Activated T-helper 1 cell treated with anti-CD3 and anti-CD28 coated beads, Interleukin-12 subunit alpha, Interleukin-12 subunit beta, Interleukin-2, Interleukin-4 antibody, amounts not matched to agents 30 ng/mL and 10 ng/mL and 1 ng/mL, durations not matched to agents 14 hours and 24 hours and 36 hours (primary cell): ENCODE measurements at places on chromosomes 2 and 18.

- no peak for DNase-seq
Measured at GRCh38 chr2:233976087-233976486, 58.9 kb downstream of the TRPM8 start.

GRCh38 chr2:11329776-11330175 lies 14.7 kb downstream of the ROCK2 start:
- DNase-seq = no peak

GRCh38 chr2:220748875-220749479 lies 823.1 kb downstream of the EPHA4 start:
- DNase-seq = no peak

DNA sequence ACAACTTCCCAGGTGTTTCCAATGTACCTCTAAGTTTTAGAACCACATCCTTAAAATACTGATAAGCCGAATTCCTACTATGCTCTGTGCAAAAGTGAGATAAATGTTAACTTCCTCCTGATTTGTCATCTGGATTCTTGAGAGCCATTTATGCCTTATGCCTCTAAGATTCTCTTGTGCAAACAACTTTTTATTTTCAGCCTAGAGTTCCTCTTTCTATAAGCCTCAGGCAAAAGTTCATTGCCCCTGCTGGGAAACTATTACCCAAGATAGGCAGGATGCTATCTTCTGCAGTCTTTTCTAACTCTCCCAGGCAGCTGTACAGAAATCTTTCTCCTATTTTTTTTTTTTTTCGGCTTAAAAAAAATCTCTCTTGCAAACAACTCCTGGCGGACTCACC lies 216.1 kb downstream of the KCNJ3 start:
- DNase-seq = no peak

DNA sequence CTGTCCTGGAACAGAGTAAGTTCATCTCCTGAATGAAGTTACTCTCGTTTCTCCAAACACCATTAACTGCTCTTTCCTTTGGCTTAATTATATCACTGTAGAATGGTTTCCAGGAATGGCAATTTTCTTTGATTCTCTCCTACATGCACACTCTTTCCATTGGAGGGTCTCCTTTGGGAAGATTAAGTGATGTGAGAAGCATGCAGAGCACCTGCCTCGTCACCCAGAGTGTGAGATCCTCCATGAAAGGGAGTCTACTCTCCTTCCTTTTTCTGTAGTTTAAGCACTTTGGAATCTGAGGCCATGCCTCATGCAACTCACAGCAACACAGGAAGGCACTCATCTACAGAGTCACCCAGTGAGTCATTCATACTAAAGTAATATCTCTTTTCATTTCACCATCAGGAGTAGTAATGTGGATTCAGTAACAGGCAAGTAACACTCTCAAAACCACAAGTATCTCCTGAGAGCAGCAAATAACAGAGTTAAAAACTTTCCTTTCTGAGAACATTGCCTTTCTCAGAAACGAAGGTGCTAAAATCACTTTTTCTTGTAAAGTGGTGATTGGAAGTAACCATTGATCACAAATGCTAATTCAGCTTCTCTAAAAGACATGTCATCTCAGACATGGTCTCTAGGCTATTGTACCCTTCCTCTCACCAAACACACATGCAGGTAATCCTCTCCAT lies 52.8 kb upstream of the IL1RL1 start:
- peak; percentile 36 for DNase-seq

DNA sequence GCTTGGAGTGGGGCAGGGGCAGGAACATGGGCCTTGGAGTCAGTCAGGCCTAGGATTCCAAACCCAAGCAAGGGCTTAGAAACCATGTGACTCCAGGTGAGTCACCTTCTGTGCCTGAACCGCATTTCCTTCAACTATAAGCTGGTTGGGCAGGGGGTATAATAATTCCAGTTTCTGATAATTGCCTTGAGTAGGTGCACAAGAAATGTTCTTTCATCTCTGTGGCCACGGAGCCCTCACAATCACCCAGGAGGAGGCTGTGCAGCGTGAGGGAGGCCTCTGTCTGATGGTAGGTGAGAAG lies 112.1 kb upstream of the HAAO start:
- no peak for DNase-seq

- no peak for DNase-seq
Measured at GRCh38 chr2:222057347-222058073, 241.3 kb downstream of the PAX3 start.

DNA sequence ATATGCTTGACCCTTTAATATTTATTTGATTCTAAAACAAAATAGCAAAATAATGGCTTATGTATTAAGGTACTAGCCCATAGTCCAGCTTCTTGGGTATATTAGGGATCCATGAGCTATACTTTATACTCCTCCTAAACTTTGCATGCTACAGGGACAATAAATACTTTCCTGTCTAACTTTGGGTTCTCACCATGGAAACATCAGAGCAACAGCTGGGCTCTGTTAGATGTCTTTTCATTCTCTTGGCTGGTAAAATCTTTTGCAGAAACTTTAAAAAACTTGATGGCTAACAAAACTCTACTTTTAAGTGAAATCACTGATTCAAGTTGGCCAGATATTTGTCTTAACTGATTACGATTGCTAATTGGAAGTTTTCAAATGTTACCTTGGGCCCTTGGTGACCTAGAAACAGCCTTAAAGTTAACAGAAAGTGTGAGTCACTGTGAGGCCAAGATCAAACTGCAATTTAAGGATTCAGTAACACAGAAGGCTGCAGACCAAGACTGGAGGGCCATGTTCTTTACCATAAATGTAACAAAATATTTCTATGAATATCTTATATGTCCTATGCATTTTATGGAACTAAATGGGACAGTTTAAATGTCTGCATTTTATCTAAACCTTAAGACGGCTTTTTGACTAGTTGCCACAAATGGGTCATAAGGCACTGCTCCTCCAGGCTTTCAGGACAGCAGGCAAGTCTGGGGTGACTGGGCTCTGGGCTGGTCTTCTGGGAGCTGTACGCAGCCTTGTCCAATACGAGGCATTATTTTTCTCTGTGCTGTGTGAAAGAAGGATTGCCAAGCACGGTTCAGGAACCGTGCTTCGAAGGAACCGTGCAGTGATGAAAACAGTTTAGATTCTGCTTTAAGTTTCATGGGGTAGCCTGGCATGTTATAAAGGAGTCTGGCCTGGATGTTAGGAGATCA lies 188.5 kb downstream of the TPGS2 start:
- no peak for DNase-seq

DNA sequence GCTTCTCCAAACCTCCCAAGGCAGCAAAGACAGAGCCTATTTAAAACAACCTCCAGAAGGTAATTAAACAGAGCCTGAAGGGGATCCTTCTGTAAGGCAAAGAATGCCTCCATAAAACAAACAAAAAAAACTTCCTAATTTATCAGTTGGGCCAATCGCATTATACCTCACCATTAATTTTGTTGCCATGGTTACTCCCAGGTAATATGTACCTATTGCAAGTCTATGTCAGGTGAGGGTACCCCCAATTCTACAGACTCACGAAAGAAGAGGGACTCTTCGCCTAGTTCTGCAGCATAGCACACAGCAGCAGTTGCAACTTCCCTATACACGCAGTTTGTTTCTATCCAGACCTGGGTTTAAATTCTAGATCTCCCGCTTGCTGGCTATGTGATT lies 38.8 kb downstream of the SFXN5 start:
- DNase-seq = no peak

- DNase-seq = no peak
Measured at GRCh38 chr2:190994148-190994547, 19.8 kb downstream of the STAT1 start.

- no peak for DNase-seq
Measured at GRCh38 chr2:232434091-232434490, 21.9 kb upstream of the ALPI start.

DNA sequence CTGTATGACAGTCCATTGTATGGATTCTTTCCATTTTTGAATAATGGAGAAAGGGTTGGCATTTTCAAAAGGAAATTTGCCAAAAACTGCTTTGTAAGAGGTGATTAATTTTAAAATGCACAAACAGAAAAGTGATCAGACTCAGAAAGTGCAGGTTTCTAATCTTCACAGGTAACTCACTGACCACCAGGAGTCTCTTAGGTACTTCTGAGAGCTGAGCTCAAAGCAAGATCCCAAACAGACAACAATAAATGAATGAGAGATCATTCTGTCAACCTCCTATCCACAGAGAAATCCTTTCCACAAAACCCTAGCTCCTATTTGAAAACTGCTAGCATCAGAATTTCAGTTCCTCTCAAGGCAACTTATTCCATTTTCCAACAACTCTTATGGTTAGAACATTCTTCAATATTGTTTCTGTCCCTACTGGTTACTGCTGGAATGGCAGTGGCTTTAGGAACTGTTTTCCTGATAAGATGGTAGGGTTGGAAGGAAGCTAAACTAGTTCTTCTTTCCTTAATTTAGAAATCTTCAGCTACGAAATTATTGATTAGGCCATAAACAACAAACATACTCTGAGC lies 20.6 kb upstream of the HAAO start:
- no peak for DNase-seq
